ENCODE measurements at places on chromosomes 6 and 20.

DNA sequence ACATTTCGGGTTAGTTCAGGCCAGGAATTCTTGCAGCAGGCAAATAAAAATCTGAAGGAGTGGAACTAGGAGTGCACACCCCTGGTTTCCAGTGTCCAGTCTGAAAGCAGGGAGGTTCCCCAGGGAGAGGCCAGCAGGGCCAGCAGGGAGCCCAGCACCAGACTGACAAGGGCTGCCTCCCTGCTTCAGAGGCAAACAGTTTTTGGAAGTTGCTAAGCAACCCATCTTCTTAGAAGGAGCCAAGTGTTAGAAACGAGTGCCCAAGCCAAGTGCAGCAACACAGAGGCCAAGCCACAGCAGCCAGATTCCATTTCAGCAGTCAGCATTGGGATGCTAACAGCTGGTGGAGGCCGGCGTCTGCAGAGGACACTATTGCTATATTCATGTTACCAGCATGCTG is 179.1 kb downstream of the SYNDIG1 start:
- peaks cover 13% of the 10 kb centered on the region for H3K27me3 ChIP-seq
- H3K4me1 ChIP-seq = no peaks in the 10 kb centered on the region
- no peaks in the 10 kb centered on the region for H3K36me3 ChIP-seq
- H3K4me3 ChIP-seq = no peak overlapping the region

DNA sequence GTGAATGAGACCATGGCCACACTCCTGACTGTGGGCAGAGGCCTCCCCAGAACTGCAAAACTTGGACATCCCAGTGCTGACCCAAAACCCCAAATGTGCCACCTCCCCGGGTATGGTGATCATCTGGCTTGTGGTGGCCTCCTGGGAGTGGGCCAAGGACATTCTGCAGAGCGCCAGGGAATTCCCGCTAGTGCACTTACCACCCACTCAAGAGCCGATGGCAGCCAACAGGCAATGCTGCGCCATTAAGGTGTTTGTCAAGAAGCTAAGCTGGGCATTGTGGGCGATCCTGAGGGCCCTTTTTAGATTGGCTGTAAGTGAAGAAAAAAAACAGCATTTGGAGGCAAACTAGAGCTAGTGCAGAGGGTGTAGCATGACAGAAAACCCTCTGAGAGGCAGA is 9.4 kb downstream of the MMP24 start:
- peaks cover 4% of the 10 kb centered on the region for H3K27me3 ChIP-seq
- DNase-seq = no peak
- no peak overlapping the region for H3K4me3 ChIP-seq
- H3K36me3 ChIP-seq = peaks cover 2% of the 10 kb centered on the region

- H3K4me3 ChIP-seq = no peak overlapping the region
- H3K36me3 ChIP-seq = no peaks in the 10 kb centered on the region
Measured at GRCh38 chr6:63097222-63097621, 114.0 kb upstream of the FKBP1C start.

- H3K4me3 ChIP-seq = no peak overlapping the region
- no peaks in the 10 kb centered on the region for H3K4me1 ChIP-seq
- H3K27me3 ChIP-seq = no peaks in the 10 kb centered on the region
- no peaks in the 10 kb centered on the region for H3K36me3 ChIP-seq
Measured at GRCh38 chr6:168355716-168356522, 36.3 kb upstream of the DACT2 start.

DNA sequence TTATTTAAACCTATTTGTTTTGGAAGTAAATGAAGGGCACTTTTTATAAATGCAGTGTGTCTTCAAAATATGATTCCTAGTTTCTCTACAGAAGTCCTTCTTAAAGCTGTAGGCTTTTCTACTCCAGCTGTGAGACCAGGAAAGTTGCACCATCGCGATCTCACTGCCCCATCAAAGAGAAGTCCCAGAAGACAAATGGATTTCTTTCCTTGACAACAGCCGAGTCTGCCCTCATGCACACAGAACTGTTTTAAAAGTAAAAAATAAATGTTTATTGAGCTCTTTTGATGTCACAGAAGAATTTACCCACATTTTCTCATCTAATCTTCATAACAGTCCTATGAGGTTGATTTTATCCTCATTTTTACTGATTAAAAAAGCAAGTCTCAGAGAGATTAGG is 324.4 kb upstream of the NT5E start:
- no peaks in the 10 kb centered on the region for H3K27me3 ChIP-seq
- H3K4me3 ChIP-seq = no peak overlapping the region
- no peak overlapping the region for H3K27ac ChIP-seq
- H3K4me1 ChIP-seq = no peaks in the 10 kb centered on the region
- DNase-seq = no peak
- no peaks in the 10 kb centered on the region for H3K36me3 ChIP-seq

Measured in activated CD8-positive, alpha-beta memory T cell treated with anti-CD3 and anti-CD28 coated beads, Interleukin-2, amount 10 ng/mL, durations not matched to agents 7 days and 5 days (primary cell).